ENCODE measurements at places on chromosomes 6 and 20.

DNA sequence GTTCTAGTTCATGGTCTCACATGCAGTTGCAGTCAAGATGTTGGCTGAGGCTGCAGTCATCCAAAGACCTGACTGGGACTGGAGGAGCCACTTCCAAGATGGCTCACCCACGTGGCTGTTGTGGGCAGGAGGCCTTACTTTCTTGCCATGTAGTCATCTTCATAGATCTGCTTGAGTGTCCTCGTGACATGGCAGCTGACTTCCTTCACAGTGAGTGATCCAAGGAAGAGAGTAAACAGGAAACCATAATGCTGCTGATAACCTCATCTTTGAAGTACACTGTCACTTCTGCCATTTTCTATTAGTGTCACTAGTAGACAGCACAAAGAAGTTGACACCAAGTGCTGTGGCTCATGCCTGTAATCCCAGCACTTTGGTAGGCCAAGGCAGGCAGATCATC lies 40.1 kb upstream of the AKIRIN2 start:
- no peak for DNase-seq

DNA sequence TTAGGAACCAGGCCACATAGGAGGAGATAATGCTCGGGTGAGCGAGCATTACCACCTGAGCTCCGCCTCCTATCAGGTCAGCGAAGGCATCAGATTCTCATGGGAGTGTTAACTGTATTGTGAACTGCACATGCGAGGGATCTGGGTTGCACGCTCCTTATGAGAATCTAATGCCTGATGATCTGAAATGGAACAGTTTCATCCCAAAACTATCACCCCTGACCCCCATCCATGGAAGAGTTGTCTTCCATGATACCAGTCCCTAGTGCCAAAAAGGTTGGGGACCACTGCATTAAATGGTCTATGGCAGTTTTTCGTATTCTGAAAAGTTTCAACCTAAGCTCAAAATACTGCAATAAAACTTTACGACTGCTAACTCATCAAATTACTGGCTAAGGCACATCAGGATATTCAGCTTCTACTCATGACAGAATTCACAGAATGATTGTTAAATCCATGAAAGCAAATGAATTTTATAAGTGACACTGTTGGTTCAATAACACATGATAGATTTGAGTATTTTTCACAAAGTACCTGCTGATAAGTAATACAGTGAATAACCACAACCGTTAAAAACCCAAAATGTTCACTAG lies 25.9 kb downstream of the RNF217 start:
- DNase-seq: no peak

DNA sequence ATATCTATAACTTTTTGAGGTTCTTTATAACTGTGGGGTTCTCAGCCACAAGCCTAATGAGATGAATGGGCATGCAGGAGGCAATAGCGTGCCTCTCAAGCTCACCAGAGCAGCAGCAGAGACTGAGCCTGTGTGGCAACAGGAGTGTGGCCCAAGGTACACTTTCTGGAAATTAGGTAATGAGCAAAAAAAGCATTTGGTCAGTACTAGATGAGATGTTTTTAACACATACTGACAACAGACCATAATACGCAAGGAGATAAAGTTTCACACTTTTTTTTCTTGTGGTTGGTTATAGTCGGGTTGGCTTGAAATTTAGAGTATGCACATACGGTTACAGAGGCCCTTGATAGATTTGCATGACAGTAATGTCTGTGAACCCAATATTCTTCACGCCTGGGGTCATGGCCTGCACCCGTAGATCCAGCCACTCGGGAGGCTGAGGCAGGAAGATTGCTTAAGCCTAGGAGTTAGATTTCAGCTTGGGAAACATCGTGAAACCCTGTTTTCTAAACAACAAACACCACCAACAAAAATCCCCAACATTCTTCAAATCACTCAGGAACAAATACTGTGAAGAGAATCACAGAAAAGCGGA lies 300.1 kb downstream of the GMDS start:
- DNase-seq: no peak

- no peak for DNase-seq
These were observed 5.1 kb downstream of the KCNS1 start for GRCh38 chr20:45095805-45096238.

- no peak for DNase-seq
These were observed 29.7 kb downstream of the RPF2 start for GRCh38 chr6:111011360-111012142.
